Activated naive CD8-positive, alpha-beta T cell treated with anti-CD3 and anti-CD28 coated beads, Interleukin-2, amount 10 ng/mL, durations not matched to agents 7 days and 5 days (primary cell): ENCODE measurements at places on chromosomes 3 and 15. TPM values are rescaled to one million over a fixed set of nuclear protein-coding genes. Genes with fewer than 3 reads are reported as not detected.

Gene AGBL1
- not detected for total RNA-seq

Gene RAP2B
- total RNA-seq: 19.3 TPM

- no peak overlapping the region for H3K27ac ChIP-seq
- no peaks in the 10 kb centered on the region for H3K27me3 ChIP-seq
- DNase-seq: no peak
- H3K36me3 ChIP-seq: no peaks in the 10 kb centered on the region
Observed at GRCh38 chr15:27844018-27844666, 255.0 kb downstream of the OCA2 start.

Gene IL17RC
- total RNA-seq: not detected

DNA sequence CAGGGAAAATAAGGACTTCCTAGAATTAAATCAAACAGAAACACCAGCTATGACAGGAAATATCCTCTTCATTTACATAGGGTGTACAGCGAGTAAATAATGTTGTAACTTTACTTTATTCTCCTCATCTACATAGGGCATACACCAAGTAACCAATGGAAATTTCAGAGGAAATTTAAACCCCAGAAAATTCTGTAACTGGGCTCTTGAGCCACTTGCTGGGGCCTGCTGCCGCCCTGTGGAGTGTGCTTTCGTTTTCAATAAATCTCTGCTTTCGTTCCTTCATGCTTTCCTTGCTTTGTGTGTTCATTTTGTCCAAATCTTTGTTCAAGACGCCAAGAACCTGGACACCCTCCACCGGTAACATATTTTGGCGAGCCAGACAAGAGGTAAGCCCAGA lies 990.4 kb upstream of the CADM2 start:
- H3K36me3 ChIP-seq: no peaks in the 10 kb centered on the region
- no peak overlapping the region for H3K27ac ChIP-seq
- H3K4me1 ChIP-seq: no peaks in the 10 kb centered on the region
- no peaks in the 10 kb centered on the region for H3K27me3 ChIP-seq
- no peak overlapping the region for H3K4me3 ChIP-seq

- peaks cover 4% of the 10 kb centered on the region for H3K4me1 ChIP-seq
- H3K27ac ChIP-seq: no peak overlapping the region
- peaks cover 30% of the 10 kb centered on the region for H3K27me3 ChIP-seq
Observed at GRCh38 chr3:171835116-171835515, 8.0 kb upstream of the TMEM212 start.

GRCh38 chr15:59894835-59895234 lies 109.3 kb upstream of the FOXB1 start:
- H3K27ac ChIP-seq: no peak overlapping the region
- no peaks in the 10 kb centered on the region for H3K36me3 ChIP-seq
- H3K27me3 ChIP-seq: peaks cover 3% of the 10 kb centered on the region
- no peaks in the 10 kb centered on the region for H3K4me1 ChIP-seq

Gene ZNF80
- total RNA-seq: 5.1 TPM
